LHCN-M2 (cell line): ENCODE measurements at places on chromosomes 2 and 18.

DNA sequence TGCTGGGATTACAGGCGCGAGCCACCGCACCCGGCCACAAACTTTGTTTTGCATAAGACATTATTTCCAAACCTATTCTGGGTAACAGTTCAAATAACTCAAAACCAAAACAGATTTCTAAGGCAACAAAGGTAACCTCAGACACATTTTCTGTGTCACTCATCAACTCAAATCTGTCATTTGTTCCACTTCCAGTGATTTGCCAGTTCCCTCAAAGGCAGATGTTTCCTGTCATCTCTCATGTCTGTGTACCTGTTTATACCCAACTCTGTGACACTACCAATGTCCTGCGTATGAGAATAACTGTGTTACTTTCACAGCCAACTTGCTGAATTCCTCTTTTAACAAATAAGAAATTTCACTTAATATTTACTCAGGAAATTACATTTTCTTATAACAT is 54.4 kb downstream of the SCN3A start:
- DNase-seq = no peak

DNA sequence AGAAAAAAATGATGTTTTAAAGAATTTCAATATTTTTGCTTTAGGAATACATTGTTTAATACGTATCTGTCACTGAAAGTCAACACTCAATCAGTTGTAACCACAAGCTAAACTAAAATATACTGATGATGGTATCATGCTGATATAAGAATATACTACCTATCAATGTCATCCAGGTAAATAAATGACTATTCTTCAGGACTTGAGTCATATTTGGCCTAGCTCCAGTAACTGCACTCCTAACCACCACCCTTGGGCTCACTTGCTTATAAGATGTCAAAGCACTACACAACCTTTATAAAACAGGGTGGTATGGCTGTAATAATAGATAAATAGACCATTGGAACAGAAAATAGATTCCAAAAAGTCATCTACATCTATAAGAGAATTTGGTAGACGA is 48.8 kb downstream of the RND3 start:
- DNase-seq = no peak

DNA sequence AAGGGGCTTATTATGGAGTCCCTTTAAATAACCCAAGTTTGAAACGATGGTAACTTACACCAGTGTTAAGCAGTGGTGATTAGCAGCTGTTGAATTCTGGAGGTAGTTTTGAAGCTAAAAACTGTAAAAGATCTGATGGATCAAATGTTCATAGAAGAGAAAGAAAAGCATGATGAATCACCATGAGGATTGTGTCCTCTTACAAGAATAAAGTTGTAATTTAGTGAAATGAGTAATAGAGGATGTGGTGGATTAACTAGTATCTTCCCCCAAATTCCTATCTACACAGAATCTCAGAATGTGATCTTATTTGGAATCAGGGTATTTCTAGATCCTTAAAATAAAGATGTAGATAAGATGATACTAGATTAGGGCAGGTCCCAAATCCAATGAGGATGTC is 1138.2 kb upstream of the TMEFF2 start:
- peak; percentile 90 for DNase-seq

GRCh38 chr2:69615969-69616368 is 27.6 kb downstream of the AAK1 start:
- DNase-seq = no peak

DNA sequence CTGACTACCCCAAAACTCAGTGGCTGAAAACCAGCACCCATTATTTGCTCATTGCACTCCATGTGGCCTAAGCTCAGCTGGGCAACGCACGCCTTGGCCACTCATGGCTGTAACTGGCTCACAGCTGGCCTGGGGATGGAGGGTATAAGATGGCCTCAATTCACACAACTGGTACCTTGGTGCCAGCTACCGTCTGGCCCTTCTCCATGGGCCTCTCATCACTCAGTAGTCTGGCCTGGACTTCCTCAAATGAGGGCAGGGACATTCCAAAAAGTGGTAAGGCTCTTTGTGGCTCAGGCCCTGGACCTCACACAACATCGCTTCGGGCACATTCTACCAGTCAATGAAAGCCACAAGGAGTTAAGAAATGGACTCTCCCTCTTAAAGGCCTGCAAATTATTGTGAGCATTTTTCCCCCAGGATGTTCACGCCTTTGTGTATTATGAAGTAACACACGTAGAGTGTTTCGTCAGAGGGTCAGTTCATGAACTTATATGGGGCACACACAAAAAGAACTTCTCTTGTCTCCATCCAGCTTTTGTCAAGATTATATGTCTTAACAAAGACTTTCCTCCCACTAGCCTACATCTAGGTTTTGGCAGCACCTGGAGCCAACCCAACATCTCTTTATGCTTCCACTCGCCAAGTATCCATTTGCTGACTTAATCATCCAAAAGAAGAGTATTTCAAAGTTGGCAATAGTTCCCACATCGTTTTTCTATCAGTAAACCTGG is 145.2 kb downstream of the CCBE1 start:
- DNase-seq = no peak

DNA sequence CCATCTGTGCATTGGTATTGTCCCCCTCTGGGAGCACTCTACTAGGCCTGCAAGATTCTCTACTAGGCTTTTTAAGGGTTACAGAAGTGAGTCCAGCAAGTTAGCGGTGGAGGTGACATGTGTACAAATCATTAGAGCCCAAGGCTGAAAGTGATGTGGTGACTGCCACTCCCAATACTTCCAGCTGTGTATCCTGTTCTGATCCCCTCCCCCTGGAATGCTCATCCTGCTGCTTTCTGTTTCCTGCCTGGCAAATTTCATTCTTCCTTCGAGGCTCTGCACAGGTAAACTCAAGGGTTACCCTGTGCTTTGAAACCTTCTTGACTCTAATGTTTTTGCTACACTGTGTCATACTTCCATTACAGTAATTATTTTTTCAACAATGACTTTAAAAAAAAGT is 258.5 kb upstream of the REV1 start:
- DNase-seq = no peak

DNA sequence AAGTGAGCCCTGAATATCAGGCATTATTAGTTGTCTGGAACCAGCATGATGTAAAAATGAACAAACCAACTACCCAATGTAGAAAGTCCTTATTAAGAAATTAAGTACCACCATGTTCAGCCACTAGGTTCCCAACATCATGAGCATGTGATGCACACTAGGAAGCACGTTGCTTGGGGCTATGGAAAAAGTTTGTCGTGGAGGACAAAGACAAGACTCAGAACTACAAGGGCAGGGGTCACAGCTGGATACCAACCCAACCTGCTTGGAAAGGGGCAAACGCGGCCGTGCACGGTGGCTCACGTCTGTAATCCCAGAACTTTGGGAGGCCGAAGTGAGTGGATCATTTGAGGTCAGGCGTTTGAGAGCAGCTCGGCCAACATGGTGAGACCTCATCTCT is 64.0 kb downstream of the ADNP2 start:
- DNase-seq = no peak

DNA sequence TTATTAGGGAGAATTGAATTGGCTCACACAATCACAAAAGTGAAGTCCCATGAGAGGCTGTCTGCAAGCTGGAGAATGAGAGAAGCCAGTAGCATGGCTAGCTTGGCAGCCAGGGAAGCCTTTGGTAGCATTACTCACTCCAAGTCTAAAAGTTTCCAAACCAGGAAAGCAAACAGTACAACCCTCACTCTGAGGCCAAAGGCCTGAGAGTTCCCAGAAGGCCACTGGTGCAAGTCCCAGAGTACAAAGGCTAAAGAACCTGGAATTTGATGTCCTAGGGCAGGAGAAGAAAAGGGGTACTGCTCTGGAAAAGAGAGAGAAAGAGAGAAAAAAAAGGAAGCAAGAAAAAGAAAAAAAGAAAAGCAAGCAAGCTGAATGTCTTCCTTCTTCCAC is 318.2 kb downstream of the RND3 start:
- DNase-seq = peak; percentile 53

GRCh38 chr2:177606636-177607035 is 214.1 kb downstream of the AGPS start:
- DNase-seq = no peak

DNA sequence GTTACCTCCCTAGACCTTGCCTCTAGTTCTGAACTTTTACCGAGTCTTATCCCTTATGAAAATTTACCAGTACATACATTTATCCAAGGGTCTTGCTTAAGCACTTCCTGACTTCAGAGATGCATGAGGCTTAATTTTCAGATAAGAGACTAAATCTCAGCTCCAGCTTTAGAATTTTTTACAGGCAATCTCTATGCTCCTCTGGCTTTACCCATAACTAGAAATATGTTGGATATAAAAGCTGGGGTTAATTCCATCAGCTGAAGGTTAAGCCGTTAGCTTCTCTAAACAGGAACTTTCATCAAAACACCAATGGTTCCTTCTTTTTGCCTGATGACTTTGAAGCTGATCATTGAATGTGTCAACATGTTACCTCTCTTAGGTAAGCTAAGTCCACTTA is 205.1 kb downstream of the GCA start:
- DNase-seq = no peak

GRCh38 chr2:222362336-222362735 is 62.0 kb upstream of the SGPP2 start:
- DNase-seq = no peak

GRCh38 chr2:56816666-56817065 is 632.9 kb downstream of the CCDC85A start:
- DNase-seq = no peak

DNA sequence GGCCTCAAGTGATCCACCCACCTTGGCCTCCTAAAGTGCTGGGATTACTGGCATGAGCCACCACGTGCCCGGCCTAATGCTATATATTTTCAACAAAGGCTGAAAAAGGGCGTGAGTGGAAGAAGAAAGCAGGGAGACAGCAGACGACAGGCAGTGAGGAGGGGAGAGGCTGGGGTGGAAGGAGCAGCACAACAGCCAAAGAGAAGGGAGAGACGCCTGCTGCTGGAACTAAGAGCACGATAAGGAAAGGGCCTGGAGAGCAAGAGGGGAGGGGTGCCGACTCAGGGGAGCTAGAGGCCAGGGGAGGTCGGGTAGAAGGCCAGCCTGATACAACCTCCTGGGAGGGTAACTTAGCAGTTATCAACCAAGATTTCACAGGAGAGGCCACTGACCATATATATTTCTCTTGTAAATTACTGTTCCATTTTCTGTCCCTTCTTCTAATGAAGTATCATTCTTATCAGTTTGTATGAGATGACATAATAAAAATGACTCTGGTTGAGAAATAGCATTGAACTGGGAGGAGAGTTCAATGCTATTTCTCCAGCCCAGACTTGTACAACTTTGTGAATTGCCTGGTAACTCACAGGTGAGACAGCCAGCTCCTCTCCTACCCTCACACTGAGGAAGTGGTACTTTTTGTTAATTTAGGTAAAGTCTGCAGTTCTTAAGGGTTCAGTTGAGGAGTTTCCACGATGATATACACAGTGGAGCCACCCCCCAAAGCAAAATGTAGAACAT is 5.8 kb upstream of the RNU4ATAC start:
- DNase-seq = no peak

- no peak for DNase-seq
Measured at GRCh38 chr18:31789409-31789808, 28.7 kb upstream of the SLC25A52 start.

- peak; percentile 88 for DNase-seq
Measured at GRCh38 chr18:12283256-12283655, 24.8 kb upstream of the TUBB6 start.

- no peak for DNase-seq
Measured at GRCh38 chr2:129074298-129074920, 755.7 kb upstream of the HS6ST1 start.

GRCh38 chr2:120472891-120473309 is 127.0 kb downstream of the INHBB start:
- DNase-seq = no peak

DNA sequence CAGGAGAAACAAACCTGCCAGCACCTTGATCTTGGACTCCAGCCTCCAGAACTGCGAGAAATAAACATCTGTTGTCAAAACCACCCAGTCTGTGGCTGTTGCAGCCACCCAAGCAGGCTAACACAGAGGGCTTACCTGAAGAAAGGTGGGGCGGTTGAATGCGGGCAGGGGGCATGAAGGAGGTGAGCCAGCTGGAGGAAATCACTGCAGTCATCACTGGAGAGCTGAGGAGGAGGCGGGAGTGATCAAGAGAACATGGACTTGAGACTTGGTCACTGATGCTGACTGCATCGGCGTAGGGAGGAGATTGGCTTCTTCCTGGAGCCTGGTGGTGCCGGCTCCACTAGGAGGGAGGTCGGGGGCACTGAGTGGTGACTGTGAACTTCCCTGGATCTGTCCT is 14.6 kb upstream of the ARMC9 start:
- DNase-seq = no peak

DNA sequence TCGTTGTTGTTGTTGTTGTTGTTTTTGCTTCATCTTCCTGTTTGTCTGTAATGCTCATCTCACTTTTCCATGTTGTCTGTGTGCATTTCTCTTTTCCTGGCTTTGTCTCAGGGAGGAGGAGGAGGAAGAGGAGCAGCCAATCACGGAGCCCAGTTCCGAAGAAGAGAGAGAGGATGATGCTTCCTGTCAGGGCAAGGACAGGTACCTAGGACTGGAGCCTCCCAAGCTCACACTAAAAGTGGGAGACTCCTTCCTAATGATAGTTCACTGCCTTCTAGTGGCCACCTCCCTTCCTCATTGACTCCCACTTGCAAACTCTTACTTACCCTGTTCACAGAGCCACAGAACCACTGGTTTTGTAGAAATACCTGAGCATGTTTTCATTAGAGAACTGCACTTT is 179.6 kb downstream of the TPGS2 start:
- no peak for DNase-seq

GRCh38 chr2:32474381-32474780 is 117.6 kb downstream of the BIRC6 start:
- DNase-seq = no peak

DNA sequence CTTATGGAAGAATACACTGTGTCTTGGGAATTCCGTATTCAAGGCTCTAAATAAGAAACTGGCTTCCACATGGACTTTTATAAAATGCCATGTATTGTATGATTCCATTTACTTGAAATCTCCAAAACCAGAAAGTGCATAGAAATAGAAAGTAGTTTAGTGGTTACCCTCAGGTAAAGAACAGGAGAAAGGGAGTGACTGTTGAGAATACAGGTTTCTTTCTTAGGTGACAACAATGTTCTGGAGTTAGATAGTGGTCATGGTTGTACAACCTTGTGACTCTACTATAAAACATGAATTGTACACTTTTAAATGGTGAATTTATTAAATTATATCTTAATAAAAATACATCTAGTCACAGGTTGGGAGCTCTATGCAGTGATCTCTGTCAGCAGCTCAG is 481.8 kb downstream of the SPAG16 start:
- DNase-seq = no peak

DNA sequence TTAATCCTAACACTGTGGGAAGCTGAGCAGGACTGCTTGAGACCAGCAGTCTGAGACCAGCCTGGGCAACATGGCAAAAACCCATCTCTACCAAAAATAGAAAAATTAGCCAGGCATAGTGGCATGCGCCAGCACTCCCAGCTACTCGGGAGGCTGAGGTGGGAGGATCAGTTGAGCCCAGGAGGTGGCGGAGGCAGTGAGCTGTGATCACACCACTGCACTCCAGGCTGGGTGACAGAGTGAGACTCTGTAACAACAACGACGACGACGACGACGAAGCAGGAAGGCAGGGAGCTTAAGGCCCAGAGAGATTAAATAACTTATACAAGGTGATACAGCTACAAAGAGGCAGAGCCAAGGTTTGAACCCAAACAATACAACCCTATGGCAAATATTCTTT is 37.3 kb downstream of the CFAP36 start:
- no peak for DNase-seq

GRCh38 chr2:170679607-170680079 is 35.5 kb upstream of the SP5 start:
- no peak for DNase-seq
